ENCODE measurements at places on chromosomes 13 and 19.

- DNase-seq = no peak
Measured at GRCh38 chr19:16113727-16114126, 2.0 kb downstream of the RAB8A start.

DNA sequence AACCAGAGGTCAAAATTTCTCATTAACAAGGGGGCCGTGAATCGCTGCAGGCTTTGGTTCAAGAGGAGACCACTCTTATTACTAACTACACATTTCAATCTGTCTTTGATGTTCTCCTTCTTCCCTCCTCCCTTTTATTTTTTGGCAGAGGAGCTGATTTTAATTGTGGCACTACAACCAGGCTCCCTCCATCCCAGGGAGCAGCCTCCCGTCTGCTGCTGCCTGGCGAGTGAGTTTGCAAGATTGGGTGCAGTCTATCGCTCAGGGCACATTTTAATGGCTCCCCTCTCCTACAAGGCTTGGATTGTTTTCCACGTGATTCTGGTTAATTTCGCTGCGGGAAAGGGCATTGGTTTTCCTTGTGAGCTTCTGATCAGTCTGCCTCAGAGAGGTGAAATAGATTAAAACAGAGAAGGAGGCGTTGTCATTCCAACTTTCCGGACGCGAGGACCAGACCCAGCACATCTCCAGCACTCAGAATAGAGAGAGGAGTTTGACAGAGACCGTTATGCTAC, 81.4 kb downstream of the KCTD15 start:
- DNase-seq = no peak

DNA sequence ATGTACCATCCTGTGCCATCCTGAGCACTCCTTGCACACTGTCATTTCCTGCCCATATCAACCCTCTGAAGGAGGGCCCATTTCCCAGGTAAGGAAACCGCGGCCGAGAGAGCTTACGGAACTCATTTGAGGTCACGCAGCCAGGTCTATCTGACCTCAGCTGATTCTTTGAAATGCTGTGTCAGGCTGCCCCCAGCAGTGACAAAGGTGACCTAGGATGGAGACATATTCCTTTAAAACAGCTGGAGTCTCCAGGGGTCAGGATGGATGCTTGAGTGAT, 42.2 kb upstream of the VSTM2B start:
- no peak for DNase-seq

DNA sequence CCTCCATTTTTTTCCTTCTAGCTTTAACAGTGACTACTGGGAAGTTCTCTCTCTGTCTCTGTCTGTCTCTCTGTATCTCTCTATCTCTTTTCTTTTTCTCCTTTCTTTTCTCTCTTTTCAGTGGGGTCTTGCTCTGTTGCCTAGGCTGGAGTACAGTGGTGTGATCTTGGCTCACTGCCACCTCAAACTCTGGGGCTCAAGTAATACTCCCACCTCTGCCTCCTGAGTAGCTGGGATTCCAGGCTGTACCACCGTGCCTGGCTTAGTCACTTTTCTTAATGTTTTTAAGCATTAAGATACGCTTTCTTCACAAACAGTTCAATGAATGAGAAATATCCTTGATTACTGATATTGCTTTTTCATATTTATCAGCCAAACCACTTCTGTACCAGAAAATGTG, 13.1 kb downstream of the PCCA start:
- DNase-seq = no peak

- DNase-seq = no peak
Measured at GRCh38 chr13:35342440-35342839, 134.0 kb downstream of the MAB21L1 start.

DNA sequence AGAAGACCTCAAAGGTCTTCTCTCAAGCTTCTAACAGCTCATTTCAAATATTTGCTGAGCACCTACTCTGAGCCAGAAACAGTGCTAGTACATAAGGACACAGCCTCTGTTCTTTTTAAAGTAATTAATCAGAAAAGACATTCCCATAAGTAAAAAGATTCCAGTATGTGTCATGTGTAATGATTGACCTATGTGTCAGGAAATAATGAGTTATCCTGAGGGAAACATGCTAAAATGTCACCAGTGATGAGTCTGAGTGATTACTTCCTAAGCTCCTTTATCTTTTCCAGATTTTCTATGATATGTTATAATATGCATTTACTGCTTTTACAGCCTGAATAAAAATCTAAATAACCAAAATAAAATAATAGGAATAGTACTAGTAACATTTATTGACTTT, 107.6 kb downstream of the SLC25A15 start:
- DNase-seq = no peak

DNA sequence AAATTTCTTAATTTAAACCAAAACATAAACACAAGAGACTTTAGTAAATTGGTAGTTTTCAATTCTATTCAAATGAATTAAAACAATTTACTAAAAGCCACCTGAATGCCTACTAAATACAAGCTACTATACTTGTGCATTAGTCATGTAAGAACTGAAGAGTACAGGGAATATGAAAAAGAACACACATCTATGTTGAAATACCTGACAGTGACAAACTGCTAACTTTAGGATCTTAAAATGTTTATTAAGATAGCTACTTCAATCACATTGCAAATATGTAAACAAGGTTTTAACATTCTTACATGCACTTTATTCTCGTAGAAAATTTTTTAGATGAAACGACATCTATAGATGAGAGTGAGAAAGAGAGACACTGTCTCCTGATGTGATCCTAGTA, 4.1 kb downstream of the SPRYD7 start:
- DNase-seq = no peak

GRCh38 chr13:20438801-20439200, 86.9 kb downstream of the CRYL1 start:
- DNase-seq = no peak

GRCh38 chr13:66644855-66645460, 585.2 kb downstream of the PCDH9 start:
- no peak for DNase-seq

GRCh38 chr13:42612021-42612765, 38.2 kb downstream of the TNFSF11 start:
- no peak for DNase-seq

DNA sequence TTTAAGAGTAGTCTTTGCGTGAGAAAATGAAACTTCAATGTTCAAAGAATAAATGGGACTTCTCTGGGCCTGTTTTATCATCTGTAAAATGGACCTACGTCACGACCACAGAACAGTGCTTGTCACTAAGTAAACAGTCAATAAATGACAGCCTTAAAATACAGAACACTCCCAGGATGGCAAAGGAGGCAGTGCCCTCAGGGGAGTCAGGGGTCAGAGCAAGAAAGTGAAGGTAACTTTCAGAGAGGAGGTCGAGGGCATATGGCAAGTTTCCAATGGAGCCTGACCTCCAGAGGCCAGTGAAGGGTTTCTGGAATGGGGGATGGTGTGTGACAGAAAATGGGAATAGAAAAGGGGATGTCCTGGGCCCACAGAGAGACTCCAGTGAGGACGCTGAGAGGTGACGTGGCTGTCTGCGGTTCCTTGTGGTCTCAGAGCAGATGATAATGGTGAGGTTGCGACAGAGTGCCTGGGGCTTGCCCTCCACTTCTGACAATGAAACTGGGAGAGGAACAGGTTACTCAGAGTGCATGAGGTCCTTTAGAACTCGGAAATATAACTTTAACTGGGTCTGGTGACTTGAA, 91.8 kb downstream of the UBL3 start:
- DNase-seq = peak; percentile 39

DNA sequence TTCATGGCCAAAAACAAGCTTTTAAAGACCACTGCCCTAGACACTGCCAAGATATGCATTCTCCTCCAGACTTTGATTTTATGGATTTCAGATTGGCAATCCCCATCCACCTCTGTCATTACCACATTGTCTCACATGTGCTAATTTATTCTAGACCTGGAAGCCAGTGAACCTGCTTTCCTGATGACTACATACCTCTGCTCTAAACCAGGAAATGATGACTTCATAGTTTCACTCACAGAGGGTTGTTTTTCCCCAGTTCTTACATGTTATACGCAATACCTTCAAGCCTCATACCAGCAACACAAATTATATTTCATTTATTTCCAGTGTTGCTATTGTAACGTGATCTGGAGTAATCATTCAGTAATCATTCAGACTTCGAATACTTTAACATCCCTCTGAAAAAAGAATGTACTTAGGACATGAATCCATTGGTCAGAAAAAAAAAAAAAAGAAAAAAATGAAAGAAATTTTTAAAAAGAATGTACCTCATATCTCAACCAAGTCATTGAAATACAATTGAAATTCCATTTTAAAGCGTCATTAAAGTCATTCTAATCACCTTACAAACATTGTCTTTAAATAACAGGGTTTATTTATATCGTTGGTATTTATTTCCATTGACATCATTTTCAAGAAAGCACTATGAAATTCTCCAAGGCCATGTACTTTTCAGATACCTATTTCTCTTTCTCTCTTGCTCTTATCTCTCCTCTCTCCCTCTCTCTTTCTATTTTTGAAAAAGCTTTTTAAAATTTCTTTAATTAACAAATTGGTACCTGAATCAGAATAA, 33.4 kb upstream of the KLF5 start:
- DNase-seq = no peak

DNA sequence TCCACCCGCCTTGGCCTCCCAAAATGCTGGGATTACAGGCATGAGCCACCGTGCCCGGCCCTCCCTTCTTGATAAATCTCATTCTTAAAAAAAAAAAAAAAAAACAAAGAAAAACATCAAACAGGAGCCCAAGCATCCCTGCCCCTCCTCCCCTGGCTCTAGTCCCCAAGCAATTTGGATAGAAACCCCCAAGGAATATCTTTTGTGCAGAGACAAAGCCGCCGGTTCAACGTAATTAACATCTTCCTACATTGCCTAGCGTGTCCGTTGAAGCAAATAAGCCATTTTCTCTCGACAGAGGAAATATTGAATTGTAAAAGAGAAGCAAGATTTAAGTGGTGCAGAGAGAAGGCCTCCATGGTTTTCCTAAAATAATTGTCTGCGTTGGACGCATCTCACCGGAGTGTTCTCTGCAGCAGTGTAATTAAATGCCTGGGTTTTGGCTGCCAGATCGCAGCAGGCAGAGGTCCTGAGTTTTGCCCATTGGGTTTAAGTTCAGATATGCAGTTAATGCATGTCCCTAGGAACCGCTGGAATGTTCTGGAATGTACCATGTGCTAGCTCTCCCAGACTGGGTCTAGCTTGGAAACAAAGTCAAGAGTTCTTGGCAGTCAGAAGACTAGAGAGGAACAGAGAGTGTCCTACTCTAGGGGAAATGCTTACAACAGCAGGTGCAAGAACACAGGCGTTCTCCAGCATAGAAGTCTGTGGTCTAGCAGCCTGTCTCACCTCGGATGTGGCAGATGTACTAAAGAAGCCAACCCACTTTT, 30.8 kb downstream of the PIN1 start:
- DNase-seq = no peak

DNA sequence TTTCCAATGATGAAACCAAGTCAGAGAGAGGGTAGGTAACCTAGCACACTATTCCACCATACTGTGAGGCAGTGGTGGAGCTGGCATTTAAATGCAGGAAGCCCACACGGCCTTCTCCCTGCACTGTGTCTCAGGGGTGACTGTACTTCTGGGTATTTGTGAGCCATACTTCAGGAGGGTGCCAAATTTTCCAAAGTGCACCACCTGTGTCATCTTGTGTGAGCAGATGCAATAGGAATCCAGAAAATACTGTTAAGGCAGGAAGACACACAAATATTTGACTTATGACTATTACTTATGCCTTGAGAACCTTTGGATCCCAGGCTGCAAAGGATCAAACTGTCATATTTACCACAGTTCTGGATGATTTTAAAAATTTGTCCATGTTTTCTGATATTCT, 17.3 kb downstream of the ZNF229 start:
- DNase-seq = no peak

DNA sequence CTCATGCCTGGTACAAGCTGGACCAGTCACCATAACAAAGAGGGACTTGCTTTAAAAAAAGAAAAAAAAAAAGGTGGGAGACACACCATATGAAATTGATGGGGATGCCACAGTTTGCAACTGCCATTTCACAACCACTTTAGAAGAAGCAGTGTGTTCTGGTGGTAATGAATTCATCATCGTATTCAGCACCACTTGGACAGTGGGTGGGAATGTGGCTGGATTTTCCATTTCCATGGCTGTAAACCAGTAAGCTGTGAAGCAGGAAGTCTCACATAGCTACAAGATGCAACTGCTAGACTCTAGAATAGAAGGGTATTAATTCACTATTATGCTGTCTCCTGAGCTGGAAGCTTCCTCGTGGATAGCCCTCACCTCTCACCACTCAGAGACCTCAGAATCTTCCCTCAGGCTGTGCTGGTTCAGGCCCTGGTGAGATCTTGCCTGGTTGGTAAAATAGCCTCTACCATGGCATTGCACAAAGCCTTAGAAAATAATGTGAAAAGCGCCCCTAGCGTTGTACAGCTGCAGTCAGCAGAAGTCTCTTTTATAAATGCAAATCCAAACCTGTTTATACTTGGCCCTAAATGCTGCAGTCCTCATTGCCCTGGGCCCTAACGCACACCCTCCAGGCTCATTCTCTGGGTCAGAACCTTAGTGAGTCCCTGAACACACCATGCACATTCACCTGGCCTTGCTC, 150.7 kb downstream of the KCTD15 start:
- no peak for DNase-seq

- no peak for DNase-seq
Measured at GRCh38 chr13:33519561-33520467, 234.3 kb upstream of the STARD13 start.

- DNase-seq = no peak
Measured at GRCh38 chr13:43405457-43405856, 381.3 kb downstream of the ENOX1 start.

DNA sequence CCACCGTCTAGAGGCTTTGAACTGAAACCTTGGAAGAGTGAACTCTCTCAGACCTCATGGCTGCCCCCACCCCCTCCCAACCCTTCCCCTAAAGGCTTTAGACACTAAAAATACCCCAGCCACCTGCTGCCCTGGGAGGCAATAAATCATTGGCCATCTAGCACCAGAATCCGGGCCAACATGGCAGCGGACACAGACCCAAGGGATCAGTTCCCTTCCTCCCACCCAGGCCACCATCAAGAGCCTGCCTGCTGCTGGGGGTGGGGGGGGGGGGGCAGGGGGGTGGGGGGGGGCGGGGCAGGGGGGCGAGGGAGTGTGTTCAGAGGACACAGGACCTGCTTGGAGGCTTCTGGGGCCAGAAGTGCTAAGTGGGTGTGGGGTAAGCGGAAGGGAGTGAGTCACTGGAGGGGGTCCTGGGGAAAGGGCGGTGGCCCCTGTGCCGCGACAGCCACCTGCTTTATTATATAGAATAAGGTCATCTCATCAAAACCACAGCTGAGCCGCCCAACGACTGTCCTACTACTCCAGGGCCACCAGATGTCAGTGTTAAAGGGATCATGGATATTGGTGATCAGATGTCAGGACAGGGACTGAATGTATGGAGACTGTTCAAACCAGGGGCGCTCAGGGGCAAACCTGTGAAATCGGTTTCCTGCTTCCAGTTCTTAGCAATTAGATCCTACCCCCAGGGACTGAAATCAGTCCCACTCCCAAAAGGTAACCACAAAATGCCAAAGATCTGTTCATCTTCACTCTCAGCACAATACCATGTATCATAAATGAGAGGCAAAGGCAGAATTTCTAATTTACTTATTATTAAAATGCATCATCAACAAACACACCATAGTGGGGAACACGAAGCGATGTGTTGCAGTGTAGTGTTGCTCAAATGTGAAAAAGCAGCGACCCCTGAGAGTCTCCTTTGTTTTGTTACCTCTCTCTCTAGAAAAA, 24.3 kb downstream of the ARL11 start:
- no peak for DNase-seq

All from activated naive CD4-positive, alpha-beta T cell treated with anti-CD3 and anti-CD28 coated beads, Interleukin-2, amount 50 U/mL, for 16 hours (primary cell).